Activated CD4-positive, alpha-beta memory T cell treated with anti-CD3 and anti-CD28 coated beads, Interleukin-2, amount 10 ng/mL, durations not matched to agents 7 days and 5 days (primary cell): ENCODE measurements at places on chromosomes 16 and 17.

DNA sequence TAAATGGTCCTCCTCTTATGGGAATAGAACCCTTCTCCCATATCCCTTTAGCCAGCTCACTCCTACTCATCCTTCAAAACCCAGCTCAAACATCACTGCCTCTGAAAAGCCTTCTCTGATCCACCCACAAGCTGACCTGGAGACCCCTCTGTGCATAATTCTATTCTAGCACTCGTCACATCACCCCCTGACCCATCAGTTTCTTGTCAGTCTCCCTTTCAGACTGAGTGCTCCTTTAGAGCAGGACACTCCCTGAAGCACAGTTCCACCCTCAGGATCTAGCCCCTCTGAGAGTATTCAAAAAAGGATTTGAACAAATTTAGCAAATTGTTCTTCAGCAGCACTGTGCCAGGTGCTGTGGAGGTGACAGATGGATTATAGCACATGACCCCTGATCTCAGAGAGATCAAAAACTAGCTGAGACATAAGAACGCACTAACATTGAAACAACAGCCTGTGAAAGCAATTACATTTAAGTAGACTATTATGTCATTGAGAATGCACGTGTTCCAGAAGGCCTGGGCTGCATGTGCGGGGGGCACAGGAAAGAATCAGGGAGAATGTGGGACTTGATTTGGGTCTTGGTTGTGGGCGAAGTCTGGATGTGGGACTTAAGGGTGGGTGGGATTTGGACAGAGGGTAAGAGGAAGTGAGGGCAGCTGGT is 43.5 kb downstream of the MRPS23 start:
- no peak for DNase-seq

- no peak for DNase-seq
Measured at GRCh38 chr17:79500745-79501618, 109.9 kb downstream of the RBFOX3 start.

DNA sequence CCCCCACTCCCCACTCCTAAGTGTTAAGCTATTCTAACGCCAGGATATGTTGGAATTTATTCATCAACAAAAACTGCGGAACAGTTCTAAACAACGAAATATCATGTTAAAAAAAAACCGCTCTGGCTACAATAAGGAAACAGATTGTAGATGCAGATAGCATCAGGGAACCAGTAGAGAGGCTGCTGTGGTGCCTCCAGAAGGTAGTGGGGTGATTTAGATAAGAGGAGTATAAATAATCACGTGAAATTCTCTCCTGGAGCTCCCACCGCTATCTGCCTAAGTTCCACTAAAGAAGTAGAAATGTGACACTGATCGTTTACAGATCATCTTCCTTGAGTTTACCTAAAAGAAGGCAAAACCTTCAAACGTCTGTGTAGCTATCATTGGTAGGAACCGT is 8.0 kb downstream of the AHSP start:
- DNase-seq: no peak

DNA sequence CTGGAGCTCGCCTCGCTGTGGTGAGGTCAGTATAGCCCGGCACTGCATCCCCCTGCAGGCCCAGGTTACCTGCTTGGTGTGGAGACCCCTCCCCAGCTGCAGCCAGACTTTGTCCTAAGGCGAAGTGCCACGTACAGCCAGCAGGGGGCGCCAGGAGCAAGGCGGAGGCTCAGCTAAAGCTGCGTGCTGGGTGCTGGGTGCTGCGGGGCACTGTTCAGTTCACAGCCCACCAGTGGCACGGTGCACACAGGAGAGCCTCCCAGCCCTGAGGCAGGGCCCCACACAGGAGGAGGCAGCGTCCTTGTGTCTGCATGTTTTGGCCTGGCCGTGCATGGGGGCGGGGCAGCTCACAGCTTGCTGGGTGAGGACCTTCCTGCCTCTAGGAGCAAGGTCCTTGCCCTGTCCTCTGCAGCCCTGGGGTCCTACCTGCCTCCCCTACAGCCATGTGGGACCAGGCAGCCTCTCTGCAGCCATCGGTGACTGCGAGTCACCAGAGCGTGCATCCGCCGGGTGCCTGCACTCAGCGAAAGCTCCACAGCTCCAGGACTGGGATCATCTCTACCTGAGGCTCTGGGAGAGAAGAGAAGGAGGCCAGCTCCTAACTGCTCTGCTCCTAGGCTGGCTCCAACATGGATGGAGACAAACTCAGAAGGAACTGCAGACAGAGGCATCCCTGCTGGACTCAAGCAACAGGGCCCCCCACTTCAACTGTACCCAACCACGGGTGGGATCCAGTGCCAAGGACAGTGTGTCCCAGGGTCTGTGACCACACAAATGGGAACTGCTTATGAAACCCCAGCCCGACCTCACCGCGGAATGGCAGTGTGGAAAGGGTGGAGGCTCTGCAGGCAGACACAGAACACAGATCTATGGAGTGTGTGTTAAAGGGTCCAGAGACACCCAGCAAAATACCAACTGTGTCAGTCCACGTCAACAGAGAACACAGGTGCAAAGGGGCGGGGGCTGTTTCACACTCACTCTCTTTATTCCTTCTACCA is 19.0 kb downstream of the SLC7A5 start:
- DNase-seq: peak; percentile 82

GRCh38 chr17:76014925-76015261 is 12.2 kb downstream of the EVPL start:
- DNase-seq: no peak

GRCh38 chr17:69722518-69722917 is 308.0 kb downstream of the MAP2K6 start:
- DNase-seq: no peak

GRCh38 chr17:7242717-7243452 is 636 bp upstream of the GABARAP start:
- peak; percentile 93 for DNase-seq

DNA sequence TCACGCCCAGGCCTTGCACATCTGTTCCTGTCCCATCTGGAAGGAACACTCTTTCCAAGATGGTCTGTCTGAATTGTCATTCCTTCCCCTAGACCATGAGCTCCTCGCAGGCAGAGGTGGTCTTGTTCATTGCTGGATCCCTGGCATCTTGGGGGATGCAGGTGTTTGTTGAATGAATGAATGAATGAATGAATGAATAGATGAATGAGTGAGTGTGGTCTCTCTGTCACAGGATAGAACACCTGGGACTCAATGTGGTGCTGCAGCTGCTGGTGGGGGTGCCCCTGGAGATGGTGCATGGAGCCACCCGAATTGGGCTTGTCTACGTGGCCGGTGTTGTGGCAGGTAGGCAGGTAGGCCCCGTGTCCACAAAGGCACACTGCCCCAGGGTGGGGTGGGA is 32.2 kb downstream of the RHBDL3 start:
- DNase-seq: no peak

DNA sequence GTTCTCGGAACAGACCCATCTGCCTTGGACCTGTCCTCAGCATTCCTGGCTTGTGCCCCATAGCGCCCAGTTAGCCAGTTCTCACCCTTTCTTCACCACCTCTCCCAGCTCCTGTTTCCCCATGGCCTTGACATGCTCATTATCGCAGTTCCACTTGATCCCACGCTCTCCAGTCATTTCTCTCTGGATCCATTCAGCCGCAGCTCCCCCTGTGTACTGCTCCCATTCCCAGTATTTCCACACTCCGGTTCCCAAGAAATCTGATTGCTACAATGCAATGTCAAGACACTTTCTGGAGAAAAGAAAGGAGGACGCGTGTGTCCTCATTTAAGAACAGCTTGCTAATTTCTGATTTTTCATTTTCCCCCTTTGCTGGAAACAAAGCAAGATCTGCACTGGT is 55.4 kb downstream of the TMEM186 start:
- DNase-seq: no peak

- DNase-seq: no peak
Measured at GRCh38 chr16:46621934-46622676, 926 bp upstream of the SHCBP1 start.

DNA sequence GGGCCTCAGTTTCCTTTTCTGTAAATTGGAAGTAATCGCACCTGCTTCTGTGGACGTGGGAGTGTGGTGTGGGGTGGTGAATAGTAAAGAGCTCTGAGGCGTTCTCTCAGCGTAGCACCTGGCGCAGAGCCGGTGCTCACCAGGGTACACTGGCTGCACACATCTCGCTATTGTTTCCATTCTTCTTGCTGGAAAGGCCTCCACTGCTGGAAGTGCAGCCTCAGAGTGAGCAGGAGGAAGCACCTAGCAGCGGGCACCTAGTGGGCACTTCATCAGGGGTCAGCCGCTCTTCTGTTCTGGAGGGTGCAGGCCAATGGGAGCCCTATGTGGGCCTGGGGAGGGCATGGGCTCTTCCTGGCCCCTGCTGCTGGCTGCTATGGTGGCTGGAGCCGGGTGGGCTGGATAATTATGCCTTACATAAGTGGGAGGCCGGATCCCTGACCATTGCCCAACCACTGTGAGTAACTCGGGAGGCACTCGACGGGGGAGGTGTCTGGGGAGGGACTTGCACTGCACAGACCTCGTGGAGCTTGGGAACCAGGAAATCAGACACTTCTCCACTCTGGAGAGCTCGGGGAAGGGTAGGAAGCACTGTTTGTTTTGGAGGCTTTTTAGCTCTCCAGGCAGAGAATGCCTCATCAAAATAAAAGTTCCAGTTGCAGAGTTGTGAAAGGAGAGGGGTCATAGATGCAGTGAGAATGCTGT is 1.7 kb downstream of the MAP2K3 start:
- DNase-seq: peak; percentile 29

GRCh38 chr17:79995696-79996095 is 40.0 kb downstream of the TBC1D16 start:
- DNase-seq: no peak

DNA sequence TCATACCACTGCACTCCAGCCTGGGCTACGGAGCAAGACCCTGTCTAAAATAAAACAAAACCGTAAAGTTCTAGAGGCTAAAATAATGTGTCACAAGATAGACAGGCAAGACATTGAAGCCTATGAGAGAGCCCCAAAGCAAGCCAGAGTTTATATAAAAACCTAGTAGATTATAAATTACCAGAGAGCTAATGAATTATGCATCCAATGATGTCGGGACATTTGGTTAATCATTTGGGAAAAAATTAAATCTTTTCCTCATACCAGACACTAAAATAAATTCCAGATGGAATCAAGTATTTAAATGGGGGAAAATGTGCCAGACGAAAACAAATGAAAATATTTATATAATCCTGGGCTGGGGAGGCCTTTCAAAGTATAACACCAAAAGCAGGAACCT is 24.2 kb downstream of the CCDC40 start:
- DNase-seq: no peak

- DNase-seq: no peak
Measured at GRCh38 chr16:56306690-56307533, 115.6 kb downstream of the GNAO1 start.

DNA sequence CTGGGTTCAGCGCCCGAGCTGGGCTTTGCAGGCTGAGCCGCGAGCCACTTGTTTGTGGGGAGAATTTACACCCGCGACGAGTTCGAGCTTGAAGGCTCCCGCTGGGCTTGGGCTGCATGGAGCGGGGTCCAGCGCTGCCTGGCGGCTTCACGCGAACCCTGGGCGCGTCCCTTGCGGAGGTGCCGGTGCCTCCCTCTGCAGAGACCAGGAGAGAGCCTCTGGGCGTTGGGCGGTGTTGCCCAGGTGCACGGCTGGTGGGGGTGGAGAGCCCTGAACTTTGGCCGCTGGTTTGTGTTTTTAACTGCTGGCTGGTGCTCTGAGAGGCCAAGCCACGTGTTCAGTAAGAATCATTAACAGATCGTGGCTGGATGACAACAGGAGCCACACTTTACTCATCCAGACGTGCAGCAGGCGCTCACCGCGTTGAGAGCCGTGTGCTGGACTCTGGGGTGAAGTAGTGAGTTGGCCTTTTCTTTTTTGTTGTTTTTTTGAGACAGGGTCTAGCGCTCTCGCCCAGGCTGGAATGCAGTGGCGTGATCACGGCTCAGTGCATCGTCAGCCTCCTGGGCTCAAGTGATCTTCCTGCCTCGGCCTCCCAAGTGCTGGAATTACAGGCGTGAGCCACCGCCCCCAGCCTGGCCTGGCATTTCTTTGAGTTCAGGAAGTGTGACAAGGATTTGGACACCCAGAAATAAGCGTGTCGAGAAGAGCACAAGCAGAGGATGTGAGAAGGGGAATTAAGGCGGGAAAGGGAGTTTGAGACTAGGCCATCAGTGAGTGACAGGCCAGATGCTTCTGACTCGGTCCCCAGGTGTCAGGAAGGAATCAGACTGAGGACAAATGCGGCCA is 827 bp downstream of the CDK10 start:
- no peak for DNase-seq

DNA sequence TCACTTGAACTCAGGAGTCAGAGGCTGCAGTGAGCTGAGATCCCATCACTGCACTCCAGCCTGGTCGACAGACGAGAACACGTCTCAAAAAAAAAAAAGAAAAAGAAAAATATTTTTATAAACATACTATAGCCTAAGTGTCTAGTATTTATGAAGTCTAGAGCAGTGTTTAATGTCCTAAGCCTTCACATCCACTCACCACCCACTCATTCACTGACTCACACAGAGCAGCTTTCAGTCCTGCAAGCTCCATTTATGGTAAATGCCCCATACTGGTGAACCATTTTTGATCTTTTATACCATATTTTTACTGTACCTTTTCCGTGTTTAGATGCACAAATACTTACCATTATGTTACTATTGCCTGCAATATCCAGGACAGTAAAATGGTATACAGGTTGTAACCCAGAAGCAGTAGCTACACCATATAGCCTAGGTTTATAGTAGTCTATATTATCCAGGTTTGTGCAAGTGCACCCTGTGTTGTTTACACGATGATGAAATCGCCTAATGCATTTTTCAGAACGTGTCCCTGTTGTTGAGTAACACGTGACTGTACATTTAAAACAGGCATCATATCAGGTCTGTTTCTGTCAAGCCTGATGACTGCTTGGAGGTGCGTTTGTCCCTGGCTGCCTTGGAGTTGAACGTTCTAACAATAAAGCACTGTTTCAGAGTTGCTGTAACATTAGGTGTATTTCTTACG is 10.1 kb downstream of the NUDT7 start:
- DNase-seq: no peak

DNA sequence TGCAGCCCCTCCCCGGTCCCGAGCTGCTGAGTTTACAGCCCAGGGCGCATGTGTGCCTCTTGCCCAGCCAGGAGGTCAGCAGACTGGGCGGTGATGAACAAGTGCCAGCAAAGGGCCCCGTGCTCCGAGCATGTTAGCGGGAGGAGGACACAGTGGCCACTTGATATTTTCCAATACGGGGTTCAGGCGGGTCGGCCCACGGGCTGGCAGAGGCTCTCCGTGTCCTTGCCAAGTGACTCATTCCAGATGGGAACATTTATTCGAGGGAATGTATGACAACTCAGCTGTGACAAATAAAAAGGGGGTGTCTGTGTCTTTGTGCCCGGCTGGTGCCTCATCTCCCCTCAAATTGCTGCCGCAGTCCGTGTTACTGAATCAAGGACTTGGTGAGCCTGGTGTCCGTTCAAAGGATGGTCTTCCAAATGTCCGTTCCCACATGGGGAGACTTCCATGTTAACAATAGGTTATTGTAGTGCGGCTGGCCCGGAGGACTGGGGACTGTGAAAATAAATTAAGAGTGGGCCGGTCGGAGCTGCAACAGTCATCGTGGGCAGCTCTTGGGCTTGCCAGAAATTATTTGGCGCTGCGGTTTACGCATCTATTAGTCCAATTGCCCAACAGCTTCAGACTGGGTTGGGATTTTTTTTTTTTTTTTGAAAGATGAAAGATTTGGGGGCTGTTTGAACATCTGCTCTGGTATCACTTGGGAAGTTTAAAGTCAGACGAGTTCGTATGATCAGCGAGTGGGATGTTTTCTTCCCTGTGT is 174.0 kb upstream of the CIBAR2 start:
- no peak for DNase-seq
